ENCODE measurements at places on chromosomes 1 and 21.

DNA sequence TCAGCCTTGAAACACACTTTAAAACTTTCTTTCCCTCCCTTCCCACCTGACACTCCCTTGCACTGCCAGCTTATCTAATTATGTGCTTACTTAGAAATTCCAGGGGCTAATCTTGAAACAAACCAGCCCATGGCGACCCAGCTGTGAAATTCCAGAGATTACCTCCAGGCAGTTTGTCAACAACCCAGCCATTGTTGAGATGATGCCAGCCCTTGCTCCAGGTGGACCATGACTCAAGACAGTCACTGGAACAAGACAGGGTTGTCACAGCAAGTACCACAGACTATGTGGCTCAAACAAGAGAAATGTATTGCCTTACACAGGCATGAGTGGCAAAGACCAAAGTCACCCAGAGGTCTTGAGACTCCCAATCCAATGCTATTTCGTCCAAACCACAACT, 7.9 kb downstream of the FYB2 start:
- DNase-seq = no peak

DNA sequence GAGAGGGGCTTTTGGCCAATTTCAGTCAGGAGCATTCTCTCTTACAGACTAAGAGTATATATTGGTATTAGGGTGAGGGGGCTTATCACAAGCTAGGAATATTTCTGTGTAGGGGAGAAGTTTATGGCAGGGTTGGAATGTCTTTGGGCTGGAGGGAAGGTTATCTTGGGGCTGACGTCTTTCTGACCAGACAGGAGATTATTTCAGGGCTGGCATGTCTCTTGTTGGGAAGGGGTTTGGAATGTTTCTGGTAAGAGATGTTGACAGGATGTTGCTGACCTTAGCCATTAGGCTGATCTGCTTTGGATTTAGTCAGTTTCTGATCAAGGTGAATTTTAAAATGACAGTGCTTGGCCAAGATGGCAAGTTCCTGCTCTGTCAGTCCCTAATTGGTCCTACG, 17.8 kb upstream of the HSD3B1 start:
- DNase-seq = no peak

DNA sequence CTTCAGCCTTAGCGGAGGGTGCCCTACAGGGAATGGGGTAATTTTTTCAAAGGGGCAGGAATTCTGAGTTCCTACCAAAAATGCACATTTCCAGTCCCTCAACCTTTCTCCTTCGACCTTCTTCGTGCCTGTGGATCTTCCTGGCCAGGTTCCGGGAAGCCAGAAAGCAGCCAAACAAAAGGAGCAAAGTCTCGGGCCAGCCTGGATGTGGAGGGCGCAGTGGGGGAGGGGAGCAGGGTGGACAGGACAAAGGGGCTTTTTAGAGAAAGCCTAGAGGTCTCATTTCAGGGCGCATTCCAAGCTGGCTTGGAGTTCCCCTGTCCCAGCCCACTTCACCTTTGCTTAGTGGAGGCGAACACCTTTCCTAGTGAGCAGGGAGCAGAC, 2.9 kb upstream of the INAVA start:
- no peak for DNase-seq

DNA sequence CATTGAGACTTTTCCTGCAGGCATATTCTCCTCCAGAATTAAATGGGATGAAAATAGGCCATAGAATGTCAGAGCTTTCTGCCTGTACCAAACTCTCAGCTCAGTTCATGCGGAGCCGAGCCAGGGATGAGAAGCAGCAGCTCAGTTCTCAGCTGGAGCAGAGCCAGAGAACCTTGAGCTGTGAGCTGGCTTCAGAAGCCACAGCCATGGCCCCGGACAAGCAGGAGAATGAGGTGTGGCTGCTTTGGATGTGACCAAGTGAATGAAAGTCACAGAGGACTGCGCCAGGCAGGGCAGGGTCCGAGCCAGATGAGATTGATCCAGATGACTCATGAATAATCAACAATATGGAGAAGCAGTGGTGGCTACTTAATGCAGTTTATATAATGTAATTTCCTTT, 633.8 kb downstream of the NCAM2 start:
- no peak for DNase-seq

- no peak for DNase-seq
Measured at GRCh38 chr1:181398544-181398943, 84.8 kb upstream of the CACNA1E start.

DNA sequence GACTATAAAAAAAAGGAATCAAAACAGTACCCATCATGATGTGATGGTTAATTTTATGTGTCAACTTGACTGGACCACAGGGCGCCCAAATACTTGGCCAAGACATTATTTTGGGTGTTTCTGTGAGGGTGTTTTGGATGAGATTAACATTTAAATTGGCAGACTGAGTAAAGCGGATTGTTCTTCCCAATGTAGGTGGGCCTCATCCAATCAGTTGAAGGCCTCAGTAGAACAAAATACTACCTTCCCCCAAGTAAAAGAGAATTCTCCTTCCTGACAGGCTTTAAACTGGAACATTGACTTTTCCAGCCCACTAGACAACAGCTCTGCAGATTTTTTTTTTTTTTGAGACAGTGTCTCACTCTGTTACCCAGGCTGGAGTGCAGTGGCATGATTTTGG, 10.7 kb downstream of the RAB29 start:
- no peak for DNase-seq

DNA sequence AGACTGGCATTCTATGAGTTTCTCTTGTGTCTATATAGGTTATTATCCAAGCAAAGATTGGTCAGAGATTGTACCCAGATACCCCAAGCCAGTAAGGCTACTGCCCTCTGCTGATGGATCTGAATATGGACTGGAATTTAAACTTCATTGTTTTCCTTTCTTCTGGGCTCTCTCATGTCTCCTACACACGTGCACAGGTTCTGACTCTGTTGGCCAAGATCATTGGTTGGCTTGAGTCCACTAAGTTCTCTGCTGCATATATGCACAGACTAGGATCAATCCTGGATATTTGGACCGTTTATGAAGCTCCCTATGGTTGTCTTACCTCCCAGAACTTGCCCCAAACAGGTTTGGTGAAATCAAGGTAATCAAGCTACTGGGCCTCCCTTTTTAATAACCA, 69.7 kb downstream of the CC2D1B start:
- DNase-seq = no peak

GRCh38 chr1:48469616-48470480, 2.2 kb downstream of the SPATA6 start:
- peak; percentile 50 for DNase-seq

GRCh38 chr1:116847688-116848531, 61.8 kb upstream of the PTGFRN start:
- no peak for DNase-seq

DNA sequence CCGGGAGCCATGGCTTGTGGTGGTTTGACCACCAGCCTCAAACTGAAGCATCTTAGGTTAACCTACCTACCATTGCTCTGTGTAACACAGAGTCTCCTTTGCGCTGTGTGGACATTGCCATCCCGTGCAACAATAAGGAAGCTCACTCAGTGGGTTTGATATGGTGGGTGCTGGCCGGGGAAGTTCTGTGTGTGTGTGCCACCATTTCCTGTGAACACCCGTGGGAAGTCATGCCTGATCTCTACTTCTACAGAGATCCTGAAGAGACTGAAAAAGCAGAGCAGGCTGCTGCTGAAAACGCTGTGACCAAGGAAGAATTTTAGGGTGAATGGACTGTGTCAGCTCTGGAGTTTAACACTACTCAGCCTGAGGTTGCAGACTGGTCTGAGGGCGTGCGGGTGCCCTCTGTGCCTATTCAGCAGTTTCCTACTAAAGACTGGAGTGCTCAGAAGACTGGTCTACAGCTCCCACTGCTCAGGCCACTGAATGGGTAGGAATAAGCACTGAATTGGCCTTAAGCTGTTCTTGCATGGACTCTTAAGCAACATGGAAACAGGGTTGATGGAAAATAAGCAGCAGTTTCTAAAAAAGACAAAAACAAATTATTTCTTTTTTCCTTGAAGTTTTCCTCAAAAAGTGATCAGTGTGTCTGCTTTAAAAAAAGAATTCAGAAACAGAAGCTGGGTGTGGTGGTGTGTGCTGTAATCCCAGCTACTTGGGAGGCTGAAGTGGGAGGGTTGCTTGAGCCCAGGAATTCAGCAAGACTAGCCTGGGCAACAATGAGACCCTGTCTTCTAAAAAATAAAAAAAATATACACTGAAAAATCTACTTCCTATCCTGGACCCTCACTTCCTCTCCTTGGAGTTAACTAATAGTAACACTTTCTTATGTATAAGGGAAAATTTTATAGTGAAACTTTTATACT, 14.6 kb downstream of the CEP350 start:
- DNase-seq = no peak

DNA sequence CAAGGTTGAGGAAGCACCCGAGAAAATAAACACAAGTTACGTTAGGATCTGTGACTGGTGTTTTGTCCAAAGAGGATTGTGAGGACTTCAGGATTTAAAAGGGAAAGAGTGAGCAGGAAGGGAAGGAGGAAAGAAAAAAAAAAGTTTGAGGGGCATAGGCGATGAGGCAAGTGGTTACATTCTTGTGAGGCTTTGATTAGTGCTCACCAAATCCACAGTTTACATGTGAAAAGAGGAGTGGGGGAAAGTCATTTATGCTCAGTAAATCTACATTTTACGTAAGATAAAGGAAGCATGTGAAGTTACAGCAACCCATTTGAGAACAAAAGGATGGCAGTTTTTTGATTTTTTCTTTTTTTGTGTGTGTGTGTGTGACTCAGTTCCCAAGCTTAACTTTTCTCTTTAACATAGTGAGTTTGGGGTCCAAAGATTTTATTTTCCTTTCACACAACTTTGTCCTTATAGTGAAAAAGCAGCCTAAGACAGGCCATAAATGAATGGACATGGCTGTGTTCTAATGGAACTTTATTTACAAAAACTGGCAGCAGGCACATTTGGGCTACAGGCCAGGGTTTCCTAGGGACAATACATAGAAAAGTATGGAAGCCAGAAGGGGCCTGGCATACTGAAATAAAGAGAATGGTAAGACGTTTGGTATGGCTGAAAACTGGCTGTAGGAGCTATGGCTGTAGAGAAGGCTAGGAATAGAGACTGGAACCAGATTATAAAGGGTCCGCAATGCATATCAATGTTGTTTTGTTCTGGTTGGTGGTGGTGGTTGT, 121.7 kb downstream of the FGGY start:
- DNase-seq = no peak

DNA sequence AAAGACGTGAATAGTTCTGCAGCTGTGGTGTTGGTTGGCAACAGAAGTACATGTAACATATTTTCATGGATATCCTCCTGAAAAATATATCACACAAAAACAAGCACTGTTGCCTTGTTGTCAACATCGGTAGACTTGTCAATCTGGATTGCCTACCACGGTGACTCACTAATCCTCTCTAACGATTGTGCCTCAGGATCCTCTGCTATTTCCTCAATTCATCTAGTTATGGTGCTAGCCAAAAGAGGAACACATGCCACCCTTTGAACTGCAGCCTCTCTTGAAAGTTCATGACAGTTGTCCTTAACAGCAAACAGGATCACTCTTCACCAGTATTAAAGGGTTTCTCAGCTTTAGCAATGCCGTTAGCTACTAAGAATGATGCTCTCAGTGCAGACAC, 25.7 kb downstream of the RASAL2 start:
- no peak for DNase-seq

GRCh38 chr1:192147696-192148095, 10.6 kb upstream of the RGS18 start:
- DNase-seq = no peak

DNA sequence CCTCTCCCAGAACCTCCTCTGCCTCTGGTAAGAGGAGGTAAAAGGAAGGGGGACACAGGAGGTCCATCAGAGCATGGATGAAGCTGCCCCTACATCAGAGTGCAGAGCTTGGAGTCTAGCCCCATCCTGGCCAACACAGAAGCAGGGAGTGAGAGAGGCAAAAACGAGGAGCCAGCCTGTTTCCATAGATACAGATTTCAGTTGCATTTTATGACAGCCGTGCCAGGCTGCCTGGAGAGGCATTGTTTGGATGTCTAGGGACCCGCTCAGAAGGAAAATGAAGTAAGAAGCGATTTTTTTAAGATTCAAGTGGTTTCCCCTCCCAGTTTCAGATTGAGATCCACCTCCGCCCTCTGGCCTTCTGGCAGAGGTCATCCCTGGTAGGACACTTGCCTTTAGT, 11.5 kb upstream of the GJA8 start:
- DNase-seq = no peak

DNA sequence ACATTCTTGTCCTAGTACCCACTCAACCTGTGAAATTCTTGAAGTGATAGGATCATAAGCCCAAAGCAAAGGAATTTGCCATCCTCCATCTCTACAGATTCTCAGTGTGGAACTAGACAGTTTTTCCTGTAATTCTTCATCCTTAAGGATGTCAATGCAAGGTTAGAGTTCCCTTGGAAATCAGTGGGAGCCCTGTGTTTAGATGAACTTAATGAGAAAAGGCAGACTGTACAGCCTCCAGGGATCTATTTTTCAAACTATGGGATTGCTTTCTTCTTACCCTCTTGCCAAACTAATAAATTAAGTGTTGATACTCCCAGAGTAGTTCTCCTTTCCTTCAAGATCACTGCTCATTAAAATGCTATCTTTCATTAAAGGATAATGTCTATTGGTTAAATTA, 78.1 kb upstream of the OLFM3 start:
- no peak for DNase-seq

DNA sequence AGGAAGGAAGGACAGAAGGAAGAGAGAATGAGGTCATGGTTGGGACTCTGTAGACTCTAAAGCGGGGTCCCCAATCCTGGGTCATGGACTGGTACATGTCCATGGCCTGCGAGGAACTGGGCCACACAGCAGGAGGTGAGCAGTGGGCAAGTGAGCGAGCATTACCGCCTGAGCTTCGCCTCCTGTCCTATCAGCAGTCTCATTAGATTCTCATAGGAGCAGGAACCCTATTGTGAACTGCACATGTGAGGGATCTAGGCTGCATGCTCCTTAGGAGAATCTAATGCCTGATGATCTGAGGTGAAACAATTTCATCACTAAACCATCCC, 128.9 kb downstream of the TRABD2B start:
- DNase-seq = no peak

- DNase-seq = no peak
Measured at GRCh38 chr1:27648602-27649305, 13.8 kb upstream of the FGR start.

GRCh38 chr21:38126666-38127303, 130.0 kb upstream of the KCNJ15 start:
- DNase-seq = peak; percentile 53

Data from left lobe of liver (tissue), 2 donors.